ENCODE measurements at places on chromosomes 4 and X.

- DNase-seq, result no peak
These were observed 121.4 kb downstream of the NHS start for GRCh38 chrX:17496407-17496806.

- peak; percentile 64 for DNase-seq
These were observed 9.0 kb upstream of the YIPF7 start for GRCh38 chr4:44660396-44660795.

DNA sequence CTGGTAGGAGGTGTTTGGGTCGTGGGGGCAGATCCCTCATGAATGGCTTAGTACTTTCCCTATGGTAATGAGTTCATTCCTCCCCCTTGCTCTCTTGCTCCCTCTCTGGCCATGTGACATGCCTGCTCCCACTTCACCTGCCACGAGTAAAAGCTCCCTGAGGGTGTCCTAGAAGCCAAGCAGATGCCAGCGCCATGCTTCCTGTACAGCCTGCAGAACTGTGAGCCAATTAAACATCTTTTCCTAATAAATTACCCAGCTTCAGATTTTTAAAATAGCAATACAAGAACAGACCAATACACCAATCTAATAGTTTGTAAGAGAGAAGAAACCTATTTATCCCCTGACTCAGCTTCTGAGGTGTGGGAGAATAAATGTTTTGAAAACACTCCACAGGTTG lies 60.5 kb downstream of the FGFBP1 start:
- no peak for DNase-seq

DNA sequence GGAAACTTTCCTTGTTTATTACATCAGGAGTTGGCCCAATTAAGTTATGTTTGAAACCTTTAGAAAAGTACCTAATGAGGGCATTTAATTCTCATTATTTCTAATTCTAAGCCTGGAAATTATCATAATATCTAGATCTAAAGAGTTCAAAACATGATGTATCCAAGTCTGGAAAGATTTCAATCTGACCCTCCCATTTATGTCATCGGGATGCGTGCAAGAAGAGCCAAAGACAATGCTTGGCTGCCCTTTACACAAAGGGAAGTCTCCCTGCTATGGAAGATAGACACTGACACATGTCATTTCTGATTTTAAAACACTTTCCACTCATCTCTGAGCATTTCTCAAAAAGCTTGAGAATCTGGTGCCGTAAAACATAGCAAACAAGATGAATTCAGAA lies 222.4 kb downstream of the ANTXR2 start:
- DNase-seq, result no peak

- DNase-seq, result no peak
These were observed 38.0 kb upstream of the IGFBP7 start for GRCh38 chr4:57148177-57148576.

- peak; percentile 61 for DNase-seq
These were observed 36.9 kb downstream of the STARD8 start for GRCh38 chrX:68684291-68684918.

DNA sequence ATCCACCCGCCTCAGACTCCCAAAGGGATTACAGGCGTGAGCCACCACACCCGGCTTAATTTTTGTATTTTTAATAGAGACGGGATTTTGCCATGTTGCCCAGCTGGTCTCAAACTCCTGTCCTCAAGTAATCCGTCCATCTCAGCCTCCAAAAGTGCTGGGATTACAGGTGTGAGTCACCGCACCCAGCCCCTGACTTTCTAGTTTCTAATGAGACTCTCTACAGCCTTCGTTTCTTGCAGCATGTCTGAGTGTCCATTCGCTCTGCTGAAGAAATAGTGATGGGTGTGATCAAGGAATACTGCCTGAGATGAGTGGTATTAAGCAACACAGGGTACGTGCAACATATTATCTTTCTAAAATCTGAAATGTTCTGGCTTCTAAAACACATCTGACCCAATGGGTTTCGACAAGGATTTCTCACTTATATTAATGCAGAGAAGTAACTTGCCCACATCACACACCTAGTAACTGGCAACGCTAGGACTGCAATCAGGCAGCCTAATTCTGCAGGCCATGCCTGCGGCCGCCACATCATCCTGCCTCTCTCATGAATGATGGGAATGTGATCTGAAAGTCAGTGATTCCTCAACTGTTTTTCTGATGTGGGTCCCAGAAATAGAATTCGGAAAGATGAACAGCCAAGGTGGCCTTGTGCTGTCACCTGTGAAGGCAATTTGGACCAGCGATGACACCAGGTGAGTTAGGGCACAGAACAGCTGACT lies 74.3 kb downstream of the RBM47 start:
- no peak for DNase-seq

Measured in foreskin melanocyte (primary cell).